ENCODE measurements at places on chromosomes 7 and 10. TPM values are rescaled to one million over a fixed set of nuclear protein-coding genes. Genes with fewer than 3 reads are reported as not detected.

Gene MYL10
- total RNA-seq: not detected

Gene WASHC2C
- 56.8 TPM for total RNA-seq

Gene CPA5
- 2.5 TPM for total RNA-seq

Gene GIMAP6
- total RNA-seq: 48.3 TPM

Gene KCNH2
- total RNA-seq: 5.6 TPM

Gene TMEM176A
- 0.20 TPM for total RNA-seq

Gene GSDME
- total RNA-seq: not detected

- no peak for DNase-seq
Measured at GRCh38 chr7:24707988-24708615, 49.2 kb downstream of the GSDME start.

DNA sequence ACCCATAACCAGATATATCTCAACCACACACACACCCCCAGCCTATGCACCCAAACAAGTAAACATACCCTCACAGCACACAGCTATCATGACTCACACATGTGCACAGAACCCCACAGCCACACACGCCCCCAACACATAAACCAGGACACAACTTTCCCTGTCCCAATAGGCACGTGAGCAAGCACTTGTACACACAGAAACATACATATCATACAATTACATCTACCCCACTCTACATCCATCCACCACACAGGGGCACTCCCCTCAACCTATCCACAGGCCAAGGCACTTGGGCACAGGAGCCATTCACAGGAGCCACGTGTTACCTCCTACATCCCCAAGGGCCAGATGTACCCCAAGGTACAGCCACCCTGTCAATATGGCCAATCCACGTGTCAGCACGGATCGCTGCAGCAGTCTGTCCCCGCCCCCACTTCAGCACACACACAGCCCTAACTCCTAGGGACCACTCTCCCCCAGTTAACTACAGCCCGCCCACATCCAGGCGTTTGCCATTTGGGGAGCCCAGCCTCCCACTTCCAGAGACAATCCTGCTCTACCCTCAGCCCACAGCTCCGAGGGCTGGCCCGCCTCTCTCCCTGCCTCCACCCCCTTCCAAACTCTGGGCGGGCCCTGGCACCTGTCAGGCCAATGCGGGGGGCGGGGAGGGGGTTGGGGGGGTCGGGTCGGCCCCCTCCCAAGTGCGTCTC is 163.5 kb downstream of the SH3PXD2A start:
- no peak for DNase-seq

- no peak for DNase-seq
Measured at GRCh38 chr7:148218603-148219002, 372.0 kb upstream of the C7orf33 start.

- DNase-seq: no peak
Measured at GRCh38 chr10:24009736-24010135, 199.2 kb upstream of the KIAA1217 start.

DNA sequence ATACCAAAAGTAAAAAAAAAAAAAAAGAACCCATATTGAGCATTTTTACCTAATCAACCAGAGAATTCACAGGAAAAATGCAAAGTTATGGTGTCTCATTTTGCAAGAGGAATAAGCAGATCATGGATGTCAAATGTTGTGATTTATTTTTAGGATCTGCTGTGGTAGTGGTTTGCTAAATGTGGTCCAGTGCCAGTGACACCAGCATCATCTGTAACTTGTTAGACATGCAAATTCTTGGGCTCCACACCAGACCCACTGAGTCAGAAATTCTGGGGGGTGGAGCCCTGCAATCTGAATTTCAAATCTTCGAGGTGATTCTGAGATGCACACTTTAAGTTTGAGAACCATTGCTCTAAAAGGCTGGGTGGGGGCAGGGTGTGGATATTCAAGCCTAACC is 30.1 kb upstream of the ZEB1 start:
- no peak for DNase-seq

- DNase-seq: no peak
Measured at GRCh38 chr7:36130236-36130945, 22.7 kb upstream of the EEPD1 start.

- DNase-seq: no peak
Measured at GRCh38 chr10:129163531-129163930, 303.5 kb upstream of the MGMT start.

DNA sequence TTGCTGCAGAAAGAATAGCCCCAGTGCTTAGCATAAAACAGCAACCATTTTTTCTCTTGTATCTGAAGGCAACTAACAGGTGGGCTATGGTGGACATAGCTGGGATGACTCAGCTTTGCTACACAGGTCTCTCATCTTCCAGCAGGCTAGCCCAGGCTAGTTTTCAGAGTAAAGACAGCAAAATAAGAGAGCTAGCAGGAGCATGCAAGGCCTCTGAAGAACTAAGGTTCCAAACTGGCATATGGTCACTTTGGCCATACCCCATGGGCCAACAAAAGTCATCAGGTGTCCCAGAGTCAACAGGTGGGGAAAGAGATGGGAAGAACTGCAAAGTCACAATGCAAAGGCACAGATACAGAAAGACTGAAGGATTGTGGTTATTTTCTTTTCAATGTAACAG is 571.6 kb upstream of the MGMT start:
- DNase-seq: no peak

GRCh38 chr7:144118341-144118740 is 4.6 kb upstream of the OR2A14 start:
- no peak for DNase-seq

DNA sequence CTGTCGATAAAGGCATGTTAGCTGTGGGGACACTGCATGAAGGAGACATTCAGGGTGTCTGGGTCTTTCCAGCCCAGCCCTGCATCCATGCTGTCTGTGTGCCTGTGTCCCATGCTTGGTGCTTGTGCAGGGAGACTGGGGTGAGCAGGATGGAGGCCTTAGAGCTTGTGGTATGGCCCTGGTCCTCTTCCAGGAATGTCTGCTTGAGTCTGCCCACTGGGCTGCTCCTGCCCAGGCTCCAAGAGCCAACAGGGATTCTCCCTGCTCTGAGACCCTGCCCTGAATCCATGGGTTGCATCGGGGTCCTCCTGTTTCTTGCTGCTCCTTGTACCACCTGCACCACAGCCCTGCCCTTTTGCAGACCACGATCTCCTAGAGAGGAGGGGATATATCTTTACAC is 31.4 kb upstream of the ARHGAP22 start:
- DNase-seq: no peak

- peak; percentile 9 for DNase-seq
Measured at GRCh38 chr7:26664735-26665416, 199.5 kb downstream of the SKAP2 start.

DNA sequence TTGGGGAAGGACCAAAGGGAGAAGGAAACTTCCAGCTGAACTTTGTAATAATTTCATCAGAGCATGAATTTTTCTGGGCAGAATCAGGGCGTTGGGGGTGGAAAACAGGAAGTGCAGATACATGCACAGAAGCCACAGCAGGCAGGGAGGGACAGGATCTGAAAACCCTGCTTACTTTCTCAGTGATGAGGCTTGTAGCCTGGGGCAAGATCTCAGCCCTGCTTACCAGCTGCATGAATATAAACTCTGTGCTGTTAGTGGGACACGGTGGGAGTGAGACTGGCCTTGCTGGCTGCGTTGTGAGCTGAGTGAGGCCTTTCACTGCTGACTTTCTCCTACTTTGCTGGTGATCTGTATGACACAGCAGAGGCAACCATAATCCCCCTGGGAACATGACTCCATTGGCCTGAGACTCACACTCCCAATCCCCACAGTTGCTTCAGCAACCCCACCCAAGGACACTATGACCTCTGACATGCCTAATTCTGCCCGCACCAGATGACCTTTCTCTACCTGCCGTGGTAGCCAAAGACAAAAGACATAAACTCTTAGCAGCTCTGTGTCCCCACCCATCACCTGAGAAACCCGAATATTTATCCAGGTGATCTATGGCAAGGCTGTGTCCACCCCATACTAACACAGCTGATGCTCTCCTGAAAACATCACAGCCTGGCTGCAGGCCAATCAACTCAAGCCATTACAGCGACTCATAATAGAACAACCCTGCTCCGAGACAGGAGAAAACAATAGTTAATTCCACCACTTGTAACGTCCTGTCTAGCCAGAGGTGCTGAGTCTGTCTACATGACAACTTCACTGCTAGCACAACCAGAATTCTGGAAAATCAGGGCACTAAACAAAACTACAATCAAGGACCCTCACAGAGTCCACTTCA is 190.7 kb upstream of the CHRM2 start:
- no peak for DNase-seq

- DNase-seq: no peak
Measured at GRCh38 chr7:24597014-24597413, 23.8 kb downstream of the PALS2 start.

DNA sequence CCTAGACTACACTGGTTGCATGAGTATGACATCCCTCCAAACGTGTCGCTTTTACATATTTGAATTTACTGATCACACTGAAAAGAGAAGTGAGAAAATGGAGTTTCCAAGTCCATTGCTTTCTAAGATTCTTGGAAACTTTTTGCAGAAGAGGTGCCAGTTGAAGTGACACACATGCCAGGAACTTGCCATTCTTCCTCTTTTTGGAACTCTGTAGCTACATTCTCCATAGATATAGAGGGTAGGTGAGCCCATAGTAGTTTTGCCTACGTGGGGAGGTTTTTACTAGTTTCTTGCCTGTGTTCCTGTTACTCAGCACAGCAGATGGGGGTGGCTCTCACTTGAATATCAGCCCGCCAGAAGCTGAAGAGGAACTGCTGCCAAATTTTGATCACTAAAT is 286.6 kb upstream of the NRP1 start:
- DNase-seq: no peak

DNA sequence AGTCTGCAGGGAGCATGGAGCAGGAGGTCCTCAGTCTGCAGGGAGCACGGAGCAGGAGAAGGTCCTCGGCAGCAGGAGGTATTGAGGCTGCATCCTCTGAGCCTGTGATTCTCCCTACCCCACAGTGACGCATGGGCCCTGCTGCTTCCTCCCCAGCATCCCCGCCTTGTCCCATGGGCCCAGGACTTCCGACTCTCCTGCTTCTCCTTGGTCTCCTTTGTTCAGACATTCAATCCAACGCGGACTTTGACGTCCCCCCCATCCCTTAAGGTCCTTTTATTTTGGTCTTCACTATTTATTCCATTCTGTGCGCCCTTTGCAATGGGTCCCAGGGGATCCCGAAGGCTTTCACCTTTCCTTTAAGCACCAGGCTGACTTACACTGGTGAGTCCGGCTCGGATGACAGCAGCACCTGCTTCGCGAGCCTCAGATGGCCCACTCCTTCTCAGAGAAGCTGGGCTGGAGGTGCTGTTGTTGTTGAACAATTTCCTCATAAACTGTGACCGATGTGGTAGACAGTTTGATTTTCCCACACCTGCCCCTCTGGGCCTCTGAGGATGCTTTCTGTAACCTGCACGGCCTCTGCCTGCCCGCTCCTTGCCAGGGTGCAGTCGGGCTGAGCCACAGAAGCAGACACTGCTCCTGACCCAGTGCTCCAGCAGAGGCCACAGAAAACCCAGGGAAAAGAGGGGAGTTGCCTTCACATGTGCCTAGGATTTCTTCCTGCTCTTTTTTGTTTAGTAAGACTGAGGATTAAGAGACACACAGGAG is 407.2 kb upstream of the SHH start:
- DNase-seq: no peak

DNA sequence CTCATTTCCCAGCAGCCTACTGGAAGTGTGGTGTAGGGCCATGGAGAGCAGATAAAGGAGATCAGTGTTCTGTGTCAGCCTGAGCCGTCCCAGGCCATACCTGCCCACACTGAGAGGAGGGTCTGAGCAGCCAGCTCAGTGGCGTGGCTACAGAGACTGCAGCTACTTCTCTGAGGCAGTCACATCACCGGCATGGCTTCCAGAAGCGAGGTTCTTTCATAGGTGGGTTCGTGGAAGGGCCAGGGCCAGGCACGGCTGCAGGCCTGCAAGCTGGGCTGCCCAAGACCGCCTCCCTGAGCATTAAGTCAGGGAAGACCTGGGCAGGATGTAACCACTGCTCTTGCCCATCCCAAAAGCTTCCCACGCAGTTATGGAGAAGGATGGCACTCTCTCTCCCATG is 34.9 kb downstream of the LDB3 start:
- DNase-seq: no peak

DNA sequence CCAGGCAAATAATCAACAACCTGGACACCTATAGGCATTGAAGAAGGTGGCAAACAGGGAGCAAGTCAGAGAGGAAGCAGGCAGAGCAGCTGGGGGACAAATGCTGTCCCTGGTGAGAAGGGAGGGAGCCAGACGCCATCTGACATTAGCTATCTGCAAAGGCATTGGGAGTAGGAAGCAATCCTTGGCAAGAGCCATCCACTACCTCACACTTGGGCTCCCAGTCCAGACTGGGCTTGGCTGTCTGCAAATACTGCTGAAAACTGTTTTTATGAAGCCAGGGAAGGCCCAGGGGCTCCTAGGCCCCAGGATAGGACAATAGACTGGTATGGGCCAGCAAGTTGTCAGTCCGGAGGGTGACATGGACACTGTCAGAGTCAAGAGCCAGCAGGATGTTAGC is 132.5 kb downstream of the SORBS1 start:
- no peak for DNase-seq

GRCh38 chr7:100191775-100192174 is 14.1 kb downstream of the STAG3 start:
- DNase-seq: no peak

DNA sequence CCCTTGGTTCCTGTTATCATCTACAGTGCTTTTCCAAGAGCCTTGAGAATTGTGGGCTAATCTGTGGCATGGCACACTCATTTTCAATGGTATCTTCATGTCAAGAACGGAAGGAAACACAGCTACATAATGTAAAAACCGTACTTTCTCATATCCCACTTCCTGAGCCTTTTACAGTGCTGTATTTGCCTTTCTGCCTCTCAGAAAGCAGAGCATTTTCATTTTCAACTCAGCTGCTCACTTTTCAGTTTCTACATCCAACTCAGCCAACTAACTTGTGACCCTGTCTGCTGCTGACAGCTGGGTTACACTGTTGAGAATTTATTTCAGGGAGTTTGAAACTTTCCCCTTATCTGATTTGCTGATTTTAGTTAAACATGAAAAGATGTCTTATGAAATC is 875.8 kb upstream of the KCND2 start:
- no peak for DNase-seq

DNA sequence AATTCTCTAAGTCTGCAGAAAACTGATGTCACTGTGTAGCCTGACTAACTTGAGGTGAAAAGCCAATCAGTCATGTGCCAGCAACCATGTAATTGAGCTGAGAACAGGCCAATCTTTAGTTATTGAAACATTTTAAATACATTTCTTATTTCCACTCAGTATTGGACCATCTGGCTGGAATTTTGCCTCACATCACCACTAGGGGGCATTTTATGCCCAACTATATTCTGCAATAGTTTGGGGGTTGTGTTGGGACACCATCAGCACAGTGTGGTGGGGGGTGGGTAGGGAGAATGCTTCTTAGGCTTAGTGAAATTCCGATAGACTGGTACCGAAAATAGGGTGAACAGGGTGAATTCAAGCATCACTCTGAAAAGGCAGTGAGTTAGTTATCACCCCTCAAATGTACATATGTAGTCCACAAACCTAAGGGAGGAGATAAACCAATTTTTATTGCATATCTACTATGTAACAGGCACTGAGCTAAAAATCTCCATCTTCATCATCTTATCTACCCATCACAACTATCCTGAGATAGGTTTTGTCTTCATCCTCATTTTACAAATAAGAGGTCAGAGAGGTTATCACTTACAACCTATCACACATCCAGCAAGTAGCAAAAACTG is 17.8 kb downstream of the NPSR1 start:
- no peak for DNase-seq

- no peak for DNase-seq
Measured at GRCh38 chr10:51074238-51075028, at the start of gene PRKG1. Gene PRKG1 (plus strand): TSS chr10:51074487.

GRCh38 chr7:82015751-82016150 is 245.9 kb upstream of the HGF start:
- no peak for DNase-seq

GRCh38 chr7:699476-700170 is 26.9 kb upstream of the DNAAF5 start:
- DNase-seq: no peak

Data from T-helper 17 cell (primary cell).